Spleen (tissue), 13 donors: ENCODE measurements at places on chromosomes 2 and 18.

DNA sequence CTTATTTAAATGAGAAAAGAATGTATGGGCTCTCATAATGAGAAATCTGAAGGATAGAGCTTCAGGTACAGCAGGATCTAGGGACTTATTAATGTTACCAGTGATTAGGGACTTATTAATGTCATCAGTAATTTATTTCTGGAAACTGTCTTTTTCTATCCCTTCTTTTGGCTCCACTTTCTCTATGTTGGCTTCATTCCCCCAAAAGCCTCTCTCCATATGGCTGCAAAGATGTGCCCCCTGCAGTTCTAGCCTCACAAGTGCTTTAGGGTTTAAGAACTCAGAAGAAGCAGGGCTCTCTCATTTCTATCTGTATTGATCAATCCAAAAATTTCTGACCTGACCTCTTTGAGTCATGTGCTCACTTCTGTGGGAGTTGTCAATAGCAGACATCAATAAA, 480.9 kb downstream of the TXNL1 start:
- no peak for DNase-seq

DNA sequence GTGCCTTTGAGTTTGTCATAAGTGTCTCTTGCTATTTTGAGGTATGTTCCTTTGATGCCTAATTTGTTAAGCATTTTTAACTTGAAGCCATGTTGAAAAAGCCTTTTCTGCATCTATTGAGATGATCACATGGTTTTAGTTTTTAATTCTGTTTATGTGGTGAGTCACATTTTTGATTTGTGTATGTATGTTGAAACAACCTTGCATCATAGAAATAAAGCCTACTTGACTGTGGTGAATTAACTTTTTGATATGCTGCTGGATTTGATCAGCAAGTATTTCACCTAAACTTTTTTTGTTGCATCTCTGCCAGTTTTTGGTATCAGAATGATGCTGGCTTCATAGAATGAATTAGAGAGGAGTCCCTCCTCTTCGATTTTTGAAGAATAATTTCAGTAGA, 469.7 kb downstream of the CDH2 start:
- DNase-seq = no peak

DNA sequence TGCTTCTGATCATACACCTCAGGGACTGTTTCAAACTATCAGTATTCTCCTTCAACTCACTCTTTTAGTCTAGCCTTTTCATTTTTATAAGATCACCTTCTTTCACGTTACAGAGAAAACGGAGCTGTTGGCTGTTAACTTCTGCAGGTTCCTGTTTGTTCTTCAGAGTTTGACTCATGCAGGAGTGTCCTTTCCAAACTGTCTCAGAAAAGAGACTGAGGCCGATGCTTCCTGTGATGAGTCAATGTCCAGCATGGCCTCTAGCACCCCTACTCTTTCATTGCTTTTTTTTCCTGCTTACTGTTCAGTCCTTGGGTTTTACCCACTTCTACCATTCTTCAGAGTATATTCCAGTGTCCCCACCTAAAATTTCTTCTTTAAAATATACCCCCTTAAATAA, 240.8 kb upstream of the RGPD4 start:
- no peak for DNase-seq

- no peak for DNase-seq
Observed at GRCh38 chr2:135532581-135532980, 1.3 kb downstream of the R3HDM1 start.

DNA sequence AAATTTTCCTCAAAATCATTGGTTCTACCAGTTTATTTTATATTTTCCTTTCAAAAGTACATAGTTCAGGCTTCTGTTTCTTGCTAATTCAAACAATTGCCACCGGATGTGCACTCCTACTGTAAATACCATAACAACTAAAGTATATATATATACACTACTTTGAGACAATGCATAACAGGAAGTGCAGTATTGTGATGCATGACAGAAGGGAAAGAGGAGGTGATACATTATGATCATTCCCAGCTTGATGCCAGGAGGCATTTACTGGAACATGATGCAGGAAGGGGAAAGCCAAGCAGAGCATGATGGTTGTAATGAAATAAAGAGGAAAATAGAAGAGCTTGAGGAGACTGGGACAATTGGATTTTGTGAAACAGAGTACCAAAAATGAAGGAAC, 215.2 kb upstream of the NT5C1B start:
- no peak for DNase-seq

DNA sequence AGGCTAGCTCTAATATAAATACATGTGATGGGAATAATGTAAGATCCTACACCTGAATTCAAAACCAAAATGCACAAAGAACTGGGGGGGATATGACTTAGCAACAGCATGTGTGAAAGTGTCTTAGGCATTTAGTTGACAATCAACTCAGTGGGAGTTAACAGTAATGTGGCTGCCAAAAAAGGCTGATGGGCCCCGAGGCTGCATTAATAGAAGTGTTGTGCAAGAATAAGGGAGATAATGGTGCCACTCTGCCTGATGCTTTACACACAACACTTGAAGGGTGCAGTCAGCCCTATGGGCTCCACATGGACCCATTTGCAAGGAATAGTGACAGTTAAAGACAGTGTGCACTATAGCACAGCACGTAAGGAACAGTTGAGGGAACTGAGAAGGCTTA, 649.4 kb upstream of the ZEB2 start:
- no peak for DNase-seq

DNA sequence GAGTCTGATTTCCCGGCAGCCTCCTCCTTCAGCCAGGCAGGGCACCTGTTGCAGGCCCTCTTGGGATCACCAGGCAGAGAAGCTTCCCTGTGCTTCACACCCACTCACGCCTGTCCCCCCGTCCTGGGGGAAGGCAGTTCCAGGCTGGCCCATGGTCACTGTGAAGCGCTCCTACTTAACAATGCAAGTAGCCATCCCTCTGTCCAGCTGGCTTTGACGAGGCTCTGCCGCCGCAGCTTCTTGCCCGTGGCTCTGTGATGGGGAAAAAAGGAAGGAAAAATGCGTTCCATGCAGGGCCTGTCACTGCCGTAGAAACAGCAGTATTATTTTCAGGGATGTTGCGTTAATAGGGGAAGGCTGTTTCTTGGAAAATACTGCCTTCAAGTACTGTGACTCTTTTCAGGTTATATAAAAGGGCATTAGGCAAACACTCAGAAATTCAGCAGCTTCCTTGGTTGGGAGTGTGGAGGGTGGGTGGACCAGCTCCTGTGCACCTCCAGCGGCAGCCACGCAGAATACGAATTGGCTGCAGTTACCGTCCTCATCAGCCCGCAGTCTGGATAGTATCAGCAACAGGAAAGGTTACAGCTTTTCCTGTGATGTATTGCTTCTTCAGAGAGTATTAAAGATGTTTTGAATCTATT, 232.3 kb downstream of the KLHL29 start:
- peak; percentile 43 for DNase-seq

DNA sequence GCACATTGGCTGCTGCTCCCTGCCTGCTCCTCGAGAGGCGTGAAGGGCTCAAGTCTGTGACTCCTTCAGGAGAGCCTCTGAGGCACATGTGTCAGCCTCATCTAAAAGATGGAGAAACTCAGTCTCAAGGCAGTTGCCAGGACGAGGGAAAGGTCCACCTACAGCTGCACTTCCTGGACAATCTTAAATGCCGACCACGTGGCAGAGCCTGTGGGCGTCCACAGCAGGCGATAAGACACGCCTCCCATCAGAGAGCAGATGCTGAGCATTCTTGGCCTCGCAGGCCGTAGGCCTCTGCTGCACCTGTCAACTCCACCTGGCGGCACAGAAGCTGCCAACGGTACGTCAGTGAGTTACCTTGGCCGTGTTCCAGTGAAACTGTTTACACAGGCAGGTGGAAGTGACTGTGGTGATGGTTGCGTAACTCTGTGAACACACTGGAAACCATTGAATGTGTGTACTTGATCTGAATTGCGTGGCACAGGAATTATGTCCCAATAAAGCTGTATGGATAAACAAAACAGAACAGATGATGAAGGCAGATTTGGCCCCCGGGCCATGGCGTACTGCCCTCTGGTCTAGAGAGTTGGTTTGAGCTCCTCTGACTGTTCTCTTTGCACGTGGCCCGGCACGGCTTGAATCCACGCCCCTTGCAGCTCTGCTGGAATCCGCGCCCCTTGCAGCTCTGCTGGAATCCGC, 114.5 kb downstream of the RNF144A start:
- peak; percentile 86 for DNase-seq

- no peak for DNase-seq
Observed at GRCh38 chr2:213451542-213452239, 167.4 kb downstream of the SPAG16 start.

DNA sequence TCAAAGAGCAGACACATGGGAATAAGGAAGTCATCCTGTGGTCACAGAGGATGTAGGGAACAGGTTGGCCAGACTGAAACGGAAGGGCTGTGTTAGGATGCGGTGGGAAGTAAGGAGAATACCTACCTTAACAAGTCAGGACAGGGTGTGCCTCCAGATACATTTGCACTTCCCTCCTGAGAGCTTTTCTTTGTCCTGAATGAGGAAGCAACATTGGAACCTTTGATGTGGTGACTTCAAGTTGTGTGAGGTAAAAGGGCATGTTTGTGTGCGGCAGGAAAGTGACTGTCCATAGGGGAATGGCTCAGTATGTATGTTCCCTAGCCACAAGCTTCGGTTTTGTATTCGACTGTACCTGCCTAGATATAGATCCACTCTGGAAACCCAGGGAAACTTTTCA, 24.9 kb upstream of the LRRTM1 start:
- DNase-seq = no peak

- no peak for DNase-seq
Observed at GRCh38 chr2:136962105-136962725, 196.9 kb downstream of the THSD7B start.

DNA sequence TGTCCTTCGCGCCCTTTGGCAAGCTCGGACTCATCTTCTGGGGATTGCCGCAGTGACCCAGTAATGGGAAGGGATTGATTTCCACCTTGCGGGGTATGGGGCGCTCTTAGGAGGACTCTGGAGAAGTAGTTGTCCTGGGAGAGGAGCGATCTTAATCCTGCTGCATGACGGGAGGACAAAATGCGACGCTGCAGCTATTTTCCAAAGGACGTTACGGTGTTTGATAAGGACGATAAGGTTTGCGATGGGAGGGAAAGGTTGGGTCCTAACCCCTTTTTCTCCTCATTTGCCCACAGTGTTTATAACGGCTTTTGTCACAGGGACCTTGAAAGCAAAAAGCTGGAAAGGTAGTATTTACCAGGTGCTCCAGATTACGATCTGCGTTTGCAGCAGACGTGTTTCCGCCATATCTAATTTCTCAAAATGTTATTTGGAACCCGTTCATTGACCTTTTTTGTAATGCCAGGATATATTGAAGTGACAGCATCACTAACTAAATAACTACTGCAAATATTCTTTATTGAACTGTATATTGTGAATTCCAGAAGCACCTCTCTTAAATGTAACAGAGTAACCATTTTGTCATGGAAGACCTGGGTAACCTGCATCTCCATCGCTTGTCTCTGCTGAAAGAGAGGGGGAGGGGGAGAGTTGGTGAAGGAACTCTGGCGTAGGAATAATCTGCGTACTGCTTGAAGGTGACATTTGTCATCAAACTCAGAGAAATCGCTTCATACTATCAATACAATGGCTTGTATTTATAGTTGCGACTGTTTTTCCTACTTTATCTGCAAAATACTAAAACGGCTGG, 590 bp downstream of the MDH1 start:
- DNase-seq = no peak

GRCh38 chr18:71114550-71115210, 825.8 kb downstream of the SOCS6 start:
- no peak for DNase-seq

GRCh38 chr2:226934546-226935201, 98.8 kb downstream of the RHBDD1 start:
- DNase-seq = no peak

GRCh38 chr2:30753630-30754029, 53.6 kb downstream of the CAPN13 start:
- no peak for DNase-seq

GRCh38 chr2:48607307-48608014, 10.2 kb upstream of the GTF2A1L start:
- no peak for DNase-seq

DNA sequence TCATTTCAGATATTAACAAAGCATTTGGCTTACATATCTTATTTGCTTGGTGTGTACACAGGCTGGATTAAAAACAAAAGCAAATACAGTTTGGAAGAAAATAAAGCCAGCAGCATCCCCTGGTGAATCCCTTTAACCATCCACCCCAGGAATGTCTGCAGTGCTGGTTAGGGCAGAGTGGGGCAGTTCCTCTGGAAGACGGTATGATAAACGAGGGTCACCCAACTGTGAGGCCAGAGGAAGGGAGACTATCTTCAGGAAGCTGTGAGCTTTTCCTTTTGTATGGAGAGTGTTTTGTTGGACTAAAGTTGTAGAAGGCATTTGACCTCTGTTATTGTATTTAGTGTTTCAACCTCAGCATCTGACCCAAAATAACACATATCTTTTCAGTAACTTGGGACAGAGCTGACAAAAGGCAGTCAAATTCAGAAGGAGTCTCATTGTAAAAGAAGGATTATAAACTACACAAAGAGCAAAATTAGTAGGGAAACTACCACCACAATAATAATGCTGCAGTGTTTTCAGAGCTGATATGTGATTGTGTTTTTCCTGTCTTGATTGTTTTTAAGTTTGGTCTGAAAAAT, 159.1 kb downstream of the FMNL2 start:
- DNase-seq = no peak

DNA sequence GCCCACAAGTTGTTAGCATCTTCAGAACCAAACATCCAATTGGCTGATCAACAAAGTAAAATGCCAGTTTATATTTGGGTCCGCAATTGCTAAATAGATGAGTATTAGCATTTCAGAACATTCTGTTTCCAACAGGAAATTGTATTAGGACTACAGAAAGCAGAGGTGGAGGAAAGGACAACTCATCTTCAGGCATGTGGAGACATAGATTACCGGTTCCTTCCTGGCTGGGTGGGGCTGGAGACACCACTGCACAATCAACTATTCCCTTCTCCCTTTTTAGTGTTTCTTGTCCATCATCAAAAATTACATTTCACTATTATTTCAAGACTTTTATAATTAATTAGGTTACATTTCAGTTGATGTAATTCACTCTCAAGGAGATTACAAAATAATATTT, 83.8 kb downstream of the ADAM23 start:
- no peak for DNase-seq

- DNase-seq = no peak
Observed at GRCh38 chr18:56307354-56308170, 330.8 kb downstream of the TXNL1 start.

DNA sequence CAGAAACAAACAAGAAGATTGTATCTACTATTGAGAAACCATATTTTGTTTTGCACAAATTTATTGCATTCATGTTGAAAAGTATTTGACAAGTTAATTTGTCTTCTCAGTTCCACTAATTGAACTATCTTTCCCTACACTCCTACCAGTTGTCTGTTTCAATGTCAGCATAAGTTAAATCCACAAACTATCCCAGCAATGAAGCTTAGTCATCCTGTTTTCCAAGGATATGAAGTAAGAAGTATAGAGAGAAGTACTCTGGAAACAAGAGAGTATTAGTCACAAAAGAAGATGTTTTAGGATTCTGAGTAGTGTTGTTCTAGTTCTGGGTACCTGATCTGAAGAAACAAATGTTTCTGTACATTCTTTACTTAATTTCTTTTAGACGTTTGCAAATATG, 261.6 kb upstream of the ZNF804A start:
- no peak for DNase-seq

- DNase-seq = no peak
Observed at GRCh38 chr18:73879328-73879727, 268.3 kb downstream of the FBXO15 start.
